ENCODE measurements at places on chromosomes 1 and 21.

GRCh38 chr1:7013833-7014639, 228.8 kb downstream of the CAMTA1 start:
- no peak for DNase-seq

- no peak for DNase-seq
Measured at GRCh38 chr1:23116921-23117699, 51.5 kb downstream of the LUZP1 start.

DNA sequence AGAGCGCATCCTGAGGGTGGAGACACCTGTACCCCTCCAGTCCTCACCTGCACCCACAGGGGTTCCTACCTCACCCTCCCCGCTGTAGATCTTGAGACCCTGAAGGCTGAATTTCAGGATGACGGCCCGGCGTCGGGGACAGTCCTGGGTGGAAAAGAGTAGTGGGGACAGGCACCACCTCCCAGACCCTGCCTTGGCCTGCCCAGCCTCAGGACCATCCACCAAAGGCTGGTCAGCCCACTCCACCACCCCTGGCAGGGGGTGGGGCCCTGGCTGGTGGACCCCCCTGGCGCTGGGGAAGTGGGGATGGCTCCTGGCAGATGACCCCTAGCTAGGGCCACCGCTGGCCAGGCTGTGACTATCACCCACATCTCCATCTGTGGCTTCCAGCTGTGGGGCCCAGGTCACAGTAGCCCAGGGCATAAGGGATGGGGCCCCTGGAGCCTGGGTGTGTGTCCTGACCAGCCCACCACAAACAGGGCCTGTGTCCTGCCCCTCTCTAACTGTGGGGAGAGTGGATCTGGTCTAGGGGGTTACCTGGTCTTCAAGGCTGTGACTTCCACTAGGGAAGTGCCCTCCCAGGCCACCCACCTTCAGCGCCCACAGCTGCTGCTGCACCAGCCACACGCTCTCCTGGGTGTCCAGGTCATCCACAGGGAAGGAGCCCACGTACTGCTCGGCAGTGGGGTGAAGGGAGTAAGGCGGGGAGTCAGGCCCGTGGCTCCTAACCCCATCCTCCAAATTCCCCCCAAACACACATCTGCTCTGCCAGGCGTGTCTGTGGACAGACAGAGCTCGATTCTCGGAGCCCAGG, 5.4 kb downstream of the SH2D5 start:
- DNase-seq = no peak

GRCh38 chr1:233055879-233056641, 105.6 kb downstream of the NTPCR start:
- DNase-seq = no peak

- no peak for DNase-seq
Measured at GRCh38 chr1:169572187-169572586, 14.1 kb downstream of the F5 start.

DNA sequence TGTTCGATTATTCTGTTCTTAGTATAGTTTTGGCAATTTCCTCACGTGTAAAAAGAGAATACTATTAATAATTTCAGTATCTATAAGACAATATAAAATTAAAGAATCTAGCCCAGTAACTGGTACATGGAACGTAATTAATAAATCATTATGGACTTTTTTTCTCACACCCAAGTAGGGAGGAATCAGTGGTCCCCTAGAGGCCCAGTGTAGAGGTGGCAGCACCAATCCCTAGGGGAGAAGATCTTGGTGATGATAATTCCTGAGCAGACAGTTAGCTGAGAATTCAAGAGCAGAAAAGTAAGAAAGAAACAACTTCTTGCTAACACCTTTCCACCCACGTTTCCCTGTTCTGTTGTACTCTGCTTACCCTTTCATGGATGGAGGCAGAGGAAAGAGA, 19.7 kb upstream of the SELE start:
- DNase-seq = no peak

DNA sequence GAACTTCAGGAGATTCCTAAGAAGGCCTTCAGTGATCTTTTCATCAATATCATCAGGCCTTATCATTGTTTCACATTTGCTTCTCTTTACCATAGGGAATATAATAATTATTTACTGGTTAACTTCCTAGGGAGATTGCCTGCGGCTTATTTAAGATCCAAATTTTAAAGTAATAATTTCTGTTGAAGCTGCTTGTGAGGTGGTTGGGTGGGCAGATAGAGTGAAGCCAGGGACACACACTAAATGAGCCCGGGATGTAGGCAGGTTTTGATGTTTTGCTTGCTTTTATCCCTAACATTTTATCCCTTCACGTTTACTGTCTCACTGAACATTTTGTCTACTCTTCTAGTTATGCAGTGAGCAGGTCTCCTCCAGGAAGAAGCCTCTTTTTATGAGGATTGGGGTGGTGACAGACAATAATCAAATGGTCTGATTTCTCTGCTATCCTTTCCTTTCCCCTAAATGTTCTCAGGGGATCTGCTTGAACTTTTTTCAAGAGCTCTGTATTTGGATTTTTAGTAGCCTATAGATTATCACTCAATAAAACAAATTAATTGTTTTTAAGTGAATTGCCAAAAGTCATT, 164.7 kb downstream of the RUNX1 start:
- DNase-seq = no peak

DNA sequence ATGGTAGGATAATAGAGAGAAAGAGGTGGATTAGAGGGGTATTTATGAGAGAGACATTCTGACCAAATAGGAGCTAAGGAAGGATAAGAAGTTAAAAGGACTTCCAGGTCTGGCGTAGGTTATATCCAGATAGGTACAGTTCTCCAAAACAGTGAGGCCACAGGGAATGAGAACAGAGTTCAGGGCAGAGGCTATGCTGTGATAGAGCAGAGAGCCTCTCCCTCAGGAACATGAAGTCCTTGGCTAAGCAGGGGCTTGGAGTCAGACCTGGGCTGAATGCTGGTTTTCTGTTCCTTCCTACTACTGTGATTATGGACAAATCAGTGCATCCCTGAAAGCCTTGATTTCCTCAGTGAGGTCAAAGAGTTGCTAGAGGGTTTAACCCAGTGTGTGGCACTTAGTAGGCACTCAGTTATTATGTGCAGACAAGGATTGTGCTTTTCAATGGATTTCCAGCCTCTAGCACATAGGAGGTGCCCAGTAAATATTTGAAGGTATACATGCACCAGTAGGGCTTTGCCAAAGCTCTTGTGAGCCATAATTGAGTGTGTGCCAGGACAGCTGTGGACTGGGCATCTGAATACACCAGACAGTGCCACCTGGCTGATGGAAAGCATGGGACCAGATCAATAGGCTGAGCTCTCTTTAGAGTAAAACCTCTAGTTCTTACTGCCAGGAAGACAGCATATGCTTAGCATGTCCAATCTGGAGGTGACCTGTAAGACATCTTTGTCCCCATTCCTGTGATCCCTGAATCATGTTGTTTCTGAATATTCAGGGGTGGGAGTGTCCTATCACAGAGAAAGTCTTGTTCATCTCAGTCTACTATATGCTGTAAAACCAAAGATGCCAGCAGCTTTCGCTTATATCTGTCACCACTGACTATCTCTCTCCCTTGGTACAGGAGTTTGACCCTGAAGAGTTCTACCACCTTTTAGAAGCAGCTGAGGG, 111.1 kb downstream of the PIK3R3 start:
- DNase-seq = no peak

- DNase-seq = no peak
Measured at GRCh38 chr1:82185084-82185483, 384.4 kb downstream of the ADGRL2 start.

DNA sequence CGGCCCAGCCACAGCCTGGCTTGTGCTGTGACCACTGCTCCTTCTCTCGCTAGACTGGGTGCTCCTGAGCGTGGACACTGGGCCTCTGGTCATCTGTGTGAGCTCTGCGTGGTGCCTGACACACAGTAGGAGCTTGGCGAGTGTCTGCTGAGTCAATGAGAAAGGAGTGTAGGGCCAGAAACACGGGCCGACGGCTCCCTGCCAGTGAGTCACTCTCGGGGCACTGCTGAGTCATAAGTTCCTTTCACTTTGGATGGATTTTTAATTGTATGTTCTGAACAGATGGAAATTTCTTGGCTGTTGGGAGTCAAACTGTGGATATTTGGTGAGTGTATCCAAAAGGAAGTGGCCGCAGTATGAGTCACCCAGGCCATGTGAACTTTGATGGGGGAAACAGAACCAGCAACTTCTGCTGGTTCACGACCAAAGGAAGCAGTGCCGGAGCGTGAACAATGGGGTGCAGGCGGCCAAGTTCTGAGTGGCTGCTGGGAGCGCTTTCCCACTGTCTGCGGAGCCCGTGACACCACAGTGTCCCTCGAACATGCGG, 41.0 kb upstream of the COL18A1 start:
- no peak for DNase-seq

DNA sequence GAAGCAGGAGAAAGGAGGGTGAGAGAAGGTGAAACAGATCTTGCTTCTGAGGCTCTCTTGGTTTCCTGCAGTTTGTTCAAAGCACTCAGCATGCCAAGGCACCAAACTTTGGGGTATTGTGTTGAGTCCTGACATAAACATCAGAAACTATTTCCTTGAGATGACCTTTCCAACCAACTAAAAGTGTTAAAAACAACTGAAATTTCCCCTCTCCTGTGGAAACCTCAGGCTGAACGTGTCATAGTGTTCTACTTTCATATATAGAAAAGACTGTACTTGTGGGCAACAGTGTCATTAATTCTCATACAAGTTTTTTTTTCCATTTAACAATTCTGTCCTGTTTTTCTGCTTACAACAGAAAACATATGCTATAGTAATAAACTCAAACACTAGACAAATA, 6.3 kb upstream of the LYST start:
- DNase-seq = no peak

DNA sequence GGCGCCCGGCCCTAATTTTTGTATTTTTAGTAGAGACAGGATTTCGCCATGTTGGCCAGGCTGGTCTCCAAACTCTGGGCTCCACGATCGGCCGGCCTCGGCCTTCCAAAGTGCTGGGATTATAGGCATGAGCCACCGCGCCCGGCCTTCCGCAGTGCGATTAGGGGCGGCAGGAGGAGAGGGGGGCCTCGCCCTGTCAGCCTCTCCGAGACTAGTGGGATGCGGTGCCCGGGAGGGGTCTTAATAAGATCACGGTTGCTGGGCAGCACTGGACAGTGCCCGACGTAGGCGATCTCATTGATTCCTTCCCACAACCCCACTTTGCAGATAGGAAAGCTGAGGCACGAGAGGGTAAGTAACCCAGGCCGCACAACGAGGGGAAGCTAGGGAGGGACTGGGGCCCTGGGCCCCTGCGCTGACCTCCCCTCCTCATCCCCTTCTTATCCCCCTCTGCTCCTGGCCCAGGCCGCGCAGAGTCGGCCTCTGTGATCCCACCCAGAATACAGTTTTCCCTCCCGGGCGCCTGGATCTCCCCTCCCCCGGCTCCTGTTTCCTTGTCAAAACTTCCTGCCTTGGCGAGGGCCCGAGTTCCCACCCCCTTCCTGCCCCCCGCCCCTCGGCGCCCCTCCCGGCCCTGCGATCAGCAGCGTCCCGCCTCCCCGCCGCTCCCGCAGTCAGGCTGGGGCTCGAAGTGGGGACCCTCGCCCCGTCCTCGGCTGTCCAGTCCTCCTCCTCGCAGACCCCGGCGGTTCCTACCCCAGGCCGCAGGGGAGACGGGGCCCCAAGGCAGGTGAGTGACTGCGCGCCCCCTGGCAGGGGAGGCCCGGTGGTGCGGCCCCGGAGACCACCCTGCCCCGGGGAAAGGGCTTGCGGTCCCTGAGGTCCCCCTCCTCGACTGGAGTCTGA, at the start of gene PEAR1:
Gene PEAR1, plus strand, starts transcription at position 671 of the 906 bp plus-strand sequence. CDS start 10,209 bp downstream, outside the sequence.
- DNase-seq = no peak

DNA sequence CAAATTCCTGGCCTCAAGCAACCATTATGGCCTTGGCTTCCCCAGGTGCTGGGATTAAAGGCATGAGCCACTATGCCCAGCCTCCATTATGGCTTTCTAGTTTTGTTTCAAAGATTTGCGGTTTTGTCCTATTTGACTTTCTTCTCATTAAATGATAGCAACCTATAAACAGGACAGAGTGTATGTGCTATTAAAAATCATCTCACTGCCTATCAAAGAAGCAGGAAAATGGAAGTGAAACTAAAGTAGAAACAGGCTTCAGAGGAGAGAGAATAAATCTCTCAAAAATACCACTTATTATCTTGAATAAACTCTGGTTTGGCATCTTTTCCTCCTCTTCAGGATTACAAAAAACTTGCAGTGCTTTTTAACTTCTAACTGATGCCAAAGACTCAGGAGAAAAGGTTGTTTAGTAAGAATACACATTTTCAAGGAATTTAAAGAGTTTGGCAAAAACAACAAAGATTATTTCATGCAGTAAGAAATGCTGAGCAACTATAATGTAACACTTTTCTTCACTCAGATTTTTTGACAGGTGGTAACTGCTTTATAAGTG, 28.7 kb downstream of the ACBD3 start:
- no peak for DNase-seq

- no peak for DNase-seq
Measured at GRCh38 chr1:180579961-180580611, 21.3 kb downstream of the OVAAL start.

GRCh38 chr1:92315766-92316599, 17.1 kb downstream of the RPAP2 start:
- no peak for DNase-seq

DNA sequence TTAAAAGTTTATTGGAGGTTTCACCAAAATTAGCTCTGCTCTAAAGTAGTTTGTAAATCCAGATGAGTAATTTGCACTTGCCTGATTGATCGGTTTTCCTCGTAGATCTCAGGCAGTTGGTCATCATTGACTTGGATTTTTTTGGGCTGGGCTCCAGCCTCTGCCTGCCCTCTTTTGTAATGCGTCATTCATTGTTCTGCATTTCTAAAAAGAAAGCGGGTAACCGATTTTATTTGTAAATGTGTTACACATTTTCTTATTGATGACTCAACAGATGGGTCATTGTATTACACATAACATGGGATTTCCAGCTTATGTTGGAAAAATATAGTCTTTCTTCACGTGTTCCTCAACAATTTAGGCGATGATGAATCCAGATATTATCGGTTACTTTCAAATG, 5.5 kb downstream of the ETS2 start:
- DNase-seq = no peak

GRCh38 chr1:241924080-241924808, 33.3 kb upstream of the BECN2 start:
- no peak for DNase-seq

DNA sequence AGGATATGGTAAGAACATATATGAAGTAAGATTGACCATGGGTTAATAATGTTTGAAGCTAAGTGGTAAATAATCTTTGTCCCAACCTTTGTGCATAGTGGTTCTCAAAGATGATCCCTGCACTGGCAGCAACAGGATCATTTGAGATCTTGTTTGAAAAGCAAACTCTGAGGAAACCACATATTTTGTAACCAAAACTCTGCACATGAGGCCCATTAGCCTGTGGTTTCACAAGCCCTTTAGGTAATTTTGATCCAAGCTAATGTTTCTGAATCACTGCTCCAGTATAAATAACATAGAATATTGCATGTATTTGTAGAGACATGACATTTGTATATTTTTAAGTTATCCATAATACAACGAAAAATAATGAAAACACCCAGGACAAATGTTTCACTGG, 147.9 kb upstream of the RGS18 start:
- no peak for DNase-seq

Measured in memory B cell (primary cell).